Stimulated activated naive CD8-positive, alpha-beta T cell treated with anti-CD3 and anti-CD28 coated beads, Interleukin-15, Interleukin-2, amounts not matched to agents 100 U/mL and 50 U/mL, for 24 hours (primary cell): ENCODE measurements at places on chromosomes 12 and 14.

DNA sequence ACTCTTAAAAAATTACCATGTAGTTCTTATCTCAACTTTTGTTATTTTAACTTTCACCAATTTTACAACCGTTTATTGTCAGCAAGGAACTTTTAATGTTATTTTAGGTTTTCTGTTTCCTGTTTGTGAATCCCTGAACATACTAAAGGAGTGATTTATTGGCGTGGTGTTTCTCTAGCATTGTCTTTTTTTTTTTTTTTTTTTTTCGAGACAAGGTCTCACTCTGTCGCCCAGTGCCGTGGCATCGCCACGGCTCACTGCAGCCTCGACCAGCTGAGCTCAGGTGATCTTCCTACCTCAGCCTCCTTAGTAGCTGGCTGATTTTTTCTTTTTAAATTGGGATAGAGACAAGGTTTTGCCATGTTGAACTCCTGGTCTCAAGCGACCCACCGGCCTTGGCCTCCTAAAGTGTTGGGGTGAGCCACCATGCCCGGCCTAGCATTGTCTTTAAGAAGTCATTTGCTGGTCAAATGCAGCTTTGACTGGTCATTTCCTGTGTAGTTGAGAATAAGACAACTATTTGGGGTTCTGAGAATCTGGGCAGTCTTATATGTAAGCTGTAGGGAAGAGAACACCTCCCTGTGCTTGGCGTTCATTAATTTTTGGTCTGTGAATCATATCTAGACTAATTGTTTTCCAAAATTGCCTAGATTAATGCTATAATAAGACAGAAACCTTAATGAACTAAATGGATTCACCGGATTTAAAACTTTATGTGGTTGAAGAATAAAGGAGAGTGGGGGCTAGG, 2.1 kb downstream of the WASHC4 start:
- DNase-seq = peak; percentile 10

- DNase-seq = no peak
Measured at GRCh38 chr12:121114019-121114639, 18.5 kb upstream of the P2RX7 start.

DNA sequence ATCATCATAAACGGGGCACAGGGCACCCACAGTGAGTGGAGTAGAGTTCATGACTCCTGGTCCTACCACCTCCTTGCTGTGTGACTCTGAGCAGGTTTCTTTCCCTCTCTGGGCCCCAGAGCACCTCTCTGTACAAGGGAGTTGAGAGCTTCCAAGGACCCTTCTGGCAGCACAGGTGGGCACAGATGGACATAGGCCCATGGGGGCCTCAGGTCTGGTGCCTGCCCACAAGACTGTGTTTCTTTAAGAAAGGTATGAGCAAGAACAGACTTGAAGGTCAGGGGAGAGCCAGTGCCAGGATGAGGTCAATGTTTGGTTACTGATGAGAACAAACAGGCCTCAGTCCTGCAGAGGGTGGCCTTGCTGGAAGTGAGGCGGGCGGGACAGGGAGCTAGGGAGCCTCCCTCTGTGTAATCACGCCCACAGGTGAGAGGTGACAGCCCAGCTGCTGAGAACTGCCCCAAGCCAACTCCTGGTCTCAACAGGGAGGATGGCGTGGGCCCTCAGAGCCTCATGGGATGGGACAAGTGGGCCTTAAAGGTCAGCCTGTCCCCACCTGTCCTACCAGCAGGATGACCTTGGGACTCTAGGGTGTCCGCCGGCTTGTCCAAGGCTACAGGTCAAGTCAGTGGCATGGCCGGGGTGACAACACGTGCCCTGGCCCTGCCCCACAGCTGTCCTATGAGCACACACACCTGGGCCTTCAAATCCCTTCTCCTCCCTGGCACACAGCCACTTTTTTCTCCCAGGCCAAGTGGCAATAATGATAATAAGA, 49.1 kb downstream of the CCDC85C start:
- DNase-seq = no peak

DNA sequence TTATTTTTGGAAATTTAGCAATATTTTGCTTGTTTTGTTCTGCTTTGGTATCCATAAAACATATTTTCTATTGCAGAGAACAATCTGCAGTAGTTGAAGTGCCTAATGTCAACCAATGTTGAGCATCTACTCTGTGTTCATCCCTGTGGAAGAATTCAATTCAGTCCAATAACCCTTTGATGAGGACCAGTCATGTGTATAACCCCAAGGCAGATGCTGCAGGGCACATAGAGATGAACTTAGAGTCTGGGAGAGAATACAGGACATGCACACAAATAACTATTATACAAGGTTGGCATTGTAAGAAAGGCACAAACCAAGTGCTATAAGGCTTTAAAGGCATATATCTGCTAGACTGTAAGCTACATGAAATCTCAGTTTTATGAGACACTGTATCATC, 304.7 kb downstream of the LRIG3 start:
- DNase-seq = no peak

GRCh38 chr12:117714203-117714602, 254.6 kb downstream of the KSR2 start:
- no peak for DNase-seq

GRCh38 chr12:78719721-78720120, 144.9 kb upstream of the SYT1 start:
- DNase-seq = no peak

DNA sequence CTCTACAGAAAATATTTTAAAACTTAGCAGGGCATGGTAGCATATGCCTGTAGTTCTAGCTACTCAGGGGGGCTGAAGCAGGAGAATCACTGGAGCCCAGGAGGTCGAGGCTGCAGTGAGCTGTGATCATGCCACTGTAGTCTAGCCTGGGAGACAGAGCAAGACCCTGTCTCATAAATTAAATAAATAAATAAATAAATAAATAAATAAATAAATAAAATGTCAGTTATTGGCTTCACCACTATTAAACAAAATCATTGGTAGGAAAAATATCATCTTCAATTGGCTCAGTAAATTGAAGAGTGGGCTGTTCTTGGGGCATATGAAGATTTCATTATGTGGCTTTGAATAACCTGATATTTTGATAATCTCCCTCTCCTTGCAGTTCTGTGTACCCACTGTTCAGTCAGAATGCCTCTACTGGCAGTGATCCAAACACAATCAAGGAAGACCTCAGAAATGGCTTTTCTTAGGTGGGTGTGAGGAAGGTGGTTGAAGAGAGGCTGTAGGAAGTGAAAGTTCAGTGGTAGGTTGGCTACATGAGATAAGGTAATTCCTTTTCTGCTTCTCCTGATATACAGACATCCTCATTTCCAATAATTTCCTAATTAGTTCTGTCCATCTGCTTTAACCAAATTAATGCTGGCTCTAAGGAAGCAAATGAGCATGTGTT, 175.8 kb downstream of the MSRB3 start:
- no peak for DNase-seq

- DNase-seq = no peak
Measured at GRCh38 chr12:12028668-12029402, 41.9 kb upstream of the BCL2L14 start.

DNA sequence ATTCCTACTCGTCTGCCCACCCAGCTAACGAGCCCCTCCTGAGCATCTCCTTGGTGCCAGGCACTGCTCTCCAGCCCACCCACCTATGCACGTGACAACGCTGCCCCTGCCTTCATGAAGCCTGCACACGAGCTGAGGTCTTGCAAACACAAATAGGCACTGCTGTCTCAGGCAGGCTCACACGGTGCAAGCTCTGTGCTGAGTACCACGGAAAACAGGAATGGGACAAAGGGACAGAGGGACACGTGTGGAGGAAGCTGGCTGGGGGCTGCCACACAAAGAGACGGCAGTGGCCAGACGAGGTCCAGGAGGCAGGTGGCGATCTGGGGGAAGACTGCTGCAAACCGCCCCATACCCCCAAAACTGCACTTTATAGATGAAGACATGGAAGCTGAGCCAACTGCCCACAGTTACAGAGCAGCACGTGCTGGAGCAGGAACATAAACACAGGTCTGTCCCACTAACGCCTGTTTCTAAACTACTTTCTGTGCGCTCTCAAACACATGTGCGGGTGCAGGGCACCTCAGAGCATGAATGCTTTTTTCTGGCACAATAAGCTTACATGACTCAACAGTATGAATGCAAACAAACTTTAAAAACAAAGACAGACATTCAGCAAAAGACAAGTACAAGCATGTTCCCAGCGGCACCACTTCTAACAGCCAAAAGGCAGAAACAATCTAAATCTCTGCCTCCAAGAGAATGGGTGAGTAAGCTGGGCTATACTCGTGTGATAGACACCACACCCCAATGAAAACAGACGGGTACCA, 64.5 kb downstream of the AMN start:
- DNase-seq = no peak

GRCh38 chr12:108856170-108856427, 1.3 kb downstream of the SSH1 start:
- no peak for DNase-seq

DNA sequence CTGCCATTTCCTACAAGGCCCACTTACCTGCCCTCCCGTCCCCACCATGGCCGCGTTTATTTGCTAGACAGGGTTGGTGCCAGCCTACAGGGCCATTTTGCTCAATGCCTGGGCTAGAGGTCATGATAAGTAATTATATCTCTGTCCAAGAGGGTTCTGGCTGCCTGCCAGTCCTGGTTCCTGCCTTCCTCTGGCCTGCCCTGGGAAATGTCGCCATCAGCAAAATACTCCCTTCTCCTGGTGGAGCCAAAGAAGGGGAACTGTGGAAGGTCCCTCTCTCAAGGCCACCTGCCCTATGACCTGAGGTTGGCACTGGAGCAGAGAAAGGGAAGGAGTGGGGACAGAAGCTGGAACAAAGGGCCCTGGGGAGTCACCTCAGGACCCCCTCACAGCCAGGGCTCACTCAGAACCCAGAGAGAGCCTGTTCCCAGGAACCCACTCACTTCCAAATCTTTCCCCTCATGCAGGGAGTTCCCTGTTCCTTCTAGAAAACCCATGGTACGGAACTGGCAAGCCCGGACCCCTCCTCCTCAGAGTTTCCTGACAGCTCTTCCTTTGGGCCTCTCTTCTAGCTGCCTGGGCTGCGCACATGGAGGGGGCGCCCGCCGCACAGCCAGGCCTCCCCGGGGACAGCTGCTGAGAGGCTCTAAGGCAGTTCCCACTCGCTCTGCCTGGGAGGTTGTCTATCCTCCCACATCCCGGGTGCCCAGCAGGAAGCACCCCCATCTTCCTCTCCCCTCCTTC, 280.5 kb downstream of the DPF3 start:
- no peak for DNase-seq

GRCh38 chr12:31518680-31519227, 72.2 kb downstream of the DENND5B start:
- no peak for DNase-seq

DNA sequence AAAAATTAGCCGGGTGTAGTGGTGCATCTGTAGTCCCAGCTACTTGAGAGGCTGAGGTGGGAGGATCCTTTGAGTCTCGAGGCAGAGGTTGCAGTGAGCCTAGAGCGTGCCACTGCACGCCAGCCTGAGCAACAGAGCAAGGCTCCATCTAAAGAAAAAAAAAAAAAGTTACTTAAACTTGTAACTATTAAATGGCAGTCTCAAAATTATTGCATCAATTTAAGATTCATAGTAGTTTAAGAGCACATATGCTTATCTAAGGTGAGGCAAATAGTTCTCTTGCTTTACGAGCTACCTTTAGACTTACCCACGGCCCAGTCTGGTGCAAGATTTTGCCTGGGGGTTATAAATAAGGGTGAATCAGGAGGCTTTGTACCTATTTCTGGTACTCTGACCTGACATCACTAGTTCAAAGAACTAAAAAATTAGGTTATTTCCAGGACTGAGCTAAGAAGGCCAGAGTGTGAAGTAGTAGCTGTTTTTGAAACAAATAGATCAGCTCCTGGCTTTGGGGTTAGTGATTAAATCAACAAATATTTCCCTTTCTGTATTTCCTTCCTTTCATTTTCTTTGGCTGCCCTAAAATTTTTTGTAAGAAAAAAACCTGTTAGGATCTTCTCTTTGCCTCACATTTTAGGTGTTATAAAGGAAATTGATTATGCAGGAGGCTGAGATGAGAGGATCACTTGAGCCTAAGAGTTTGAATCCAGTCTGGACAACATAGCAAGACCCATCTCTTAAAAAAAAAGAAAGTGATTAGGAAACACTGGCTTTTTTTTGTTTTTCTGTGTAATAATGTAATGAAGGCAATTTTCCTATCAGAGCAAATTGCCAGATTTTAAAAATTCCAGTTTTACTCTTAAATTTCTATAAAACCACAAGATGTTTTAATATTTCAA, 3.6 kb downstream of the MGAT2 start:
- DNase-seq = no peak

DNA sequence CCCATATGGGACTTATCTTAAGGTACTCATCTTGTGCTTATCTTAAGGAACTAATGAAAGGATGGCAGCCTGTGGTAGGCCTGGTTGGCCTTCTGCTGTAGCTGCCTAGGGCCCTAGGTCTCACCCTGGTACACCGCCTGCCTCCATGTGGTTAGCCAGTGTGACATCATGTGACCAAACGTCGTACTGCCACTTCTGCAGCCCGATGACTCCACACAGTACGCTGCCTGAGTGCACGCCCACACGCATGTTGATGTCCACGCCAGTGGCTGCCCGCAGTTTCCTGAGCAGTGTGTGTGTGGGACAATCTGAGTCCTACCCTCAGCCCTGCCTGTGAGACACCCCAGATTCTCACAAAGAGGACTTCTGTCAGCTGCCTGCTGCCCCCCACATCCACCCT, 5.1 kb downstream of the ADCY4 start:
- peak; percentile 66 for DNase-seq
